ENCODE measurements at places on chromosomes 5 and 9.
A peak's percentile ranks its signal among the peaks of the same experiment; 100 is the strongest.

- H3K4me3 ChIP-seq: no peak overlapping the region
- no peak for DNase-seq
- no peaks in the 10 kb centered on the region for H3K27me3 ChIP-seq
- H3K4me1 ChIP-seq: peaks cover under 1% of the 10 kb centered on the region
- H3K27ac ChIP-seq: no peak overlapping the region
Observed at GRCh38 chr5:65811885-65812284, 89.9 kb downstream of the NLN start.

- no peak overlapping the region for H3K4me3 ChIP-seq
- no peaks in the 10 kb centered on the region for H3K4me1 ChIP-seq
- H3K36me3 ChIP-seq: no peaks in the 10 kb centered on the region
- H3K27ac ChIP-seq: no peak overlapping the region
- no peaks in the 10 kb centered on the region for H3K27me3 ChIP-seq
Observed at GRCh38 chr9:112104901-112105300, 70.2 kb downstream of the SUSD1 start.

DNA sequence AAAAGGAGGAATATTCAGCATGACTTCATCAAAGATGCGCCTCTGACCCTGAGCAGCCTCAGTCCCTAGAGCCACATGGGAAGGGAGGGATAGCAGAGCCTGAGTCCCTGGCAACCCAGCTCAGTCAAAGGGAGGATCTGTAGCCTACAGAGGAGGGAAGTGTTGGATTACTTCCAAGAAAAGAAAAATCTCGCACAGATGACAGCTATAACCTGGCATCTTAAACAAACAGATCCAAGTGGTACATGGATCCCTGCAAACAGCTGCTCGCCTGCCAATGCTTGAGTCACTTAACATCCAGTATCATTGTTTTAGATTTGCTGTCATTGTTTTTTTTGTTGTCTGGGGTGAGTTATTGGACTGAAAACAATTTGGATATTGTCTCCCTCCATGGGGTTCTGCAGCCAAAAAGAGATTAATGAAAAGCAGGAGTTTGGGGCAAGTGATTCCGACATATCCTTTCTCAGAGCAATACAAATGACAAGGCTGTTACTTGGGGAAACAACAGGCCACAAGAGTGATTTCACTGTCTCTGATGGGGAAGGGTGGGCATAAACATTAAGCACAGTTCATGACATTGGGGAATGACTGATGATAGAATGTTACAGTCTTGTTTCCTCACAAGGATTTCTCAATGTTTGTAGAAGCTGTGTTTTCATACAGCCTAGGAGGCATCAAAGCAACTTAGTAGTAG is 153.5 kb upstream of the KIF2A start:
- H3K36me3 ChIP-seq: no peaks in the 10 kb centered on the region
- no peak for DNase-seq
- H3K4me1 ChIP-seq: no peaks in the 10 kb centered on the region
- H3K27me3 ChIP-seq: no peaks in the 10 kb centered on the region

GRCh38 chr9:31032206-31032605 is 1352.2 kb upstream of the ACO1 start:
- peaks cover 49% of the 10 kb centered on the region for H3K4me1 ChIP-seq
- no peak overlapping the region for H3K4me3 ChIP-seq
- DNase-seq: peak; percentile 5
- no peaks in the 10 kb centered on the region for H3K27me3 ChIP-seq

- H3K36me3 ChIP-seq: no peaks in the 10 kb centered on the region
- H3K27ac ChIP-seq: no peak overlapping the region
- H3K4me1 ChIP-seq: no peaks in the 10 kb centered on the region
- H3K27me3 ChIP-seq: no peaks in the 10 kb centered on the region
Observed at GRCh38 chr5:168417731-168418429, 68.4 kb upstream of the RARS1 start.

Measured in GM23338 (cell line).